ENCODE measurements at places on chromosomes 7 and 10.

- no peak for DNase-seq
Measured at GRCh38 chr10:33006342-33006887, 48.4 kb upstream of the ITGB1 start.

DNA sequence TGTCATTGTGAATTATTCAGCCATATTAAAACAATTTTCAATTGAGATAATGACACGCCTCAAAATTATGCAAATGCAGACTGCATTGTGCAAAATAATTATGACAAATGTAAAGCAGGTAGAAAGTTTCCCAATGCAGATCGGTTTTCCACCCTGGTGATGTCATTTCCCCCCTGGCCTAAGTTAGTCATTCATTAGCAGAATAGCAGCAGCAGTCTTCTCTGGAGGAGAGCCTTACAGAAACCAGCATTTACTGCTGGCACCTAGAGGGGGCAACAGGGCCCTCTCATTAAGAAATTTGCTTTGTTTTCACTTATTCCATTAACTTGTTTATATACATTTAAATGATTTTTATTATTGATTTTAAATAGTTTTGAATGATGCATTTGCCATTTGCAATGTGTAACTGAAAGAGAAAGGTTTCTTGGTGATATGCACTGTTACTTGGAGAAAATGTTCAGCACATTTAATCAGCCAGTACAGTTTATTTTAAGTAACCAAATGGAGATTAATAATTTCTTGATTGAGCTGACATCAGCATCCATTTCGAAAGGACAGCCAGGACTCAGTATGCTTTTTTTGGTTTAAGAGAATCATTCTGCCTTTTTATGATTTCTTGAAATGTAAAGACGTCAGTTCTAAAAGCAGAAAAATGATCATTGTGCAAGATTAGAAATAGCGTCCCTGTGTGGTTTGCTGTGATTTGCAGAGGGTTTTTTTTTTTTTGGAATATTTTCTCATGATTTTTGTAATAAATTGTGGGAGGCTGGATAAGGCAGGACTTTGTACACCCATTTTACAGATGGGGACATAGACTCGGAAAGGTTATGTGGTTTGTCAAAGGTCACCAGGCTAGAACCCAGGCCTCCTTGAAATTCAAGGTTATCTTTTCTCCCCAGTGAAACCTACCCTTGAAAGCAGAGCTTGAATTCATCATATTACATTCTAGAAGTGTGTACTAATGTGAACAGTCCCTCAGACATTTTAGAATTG is 3.5 kb downstream of the ARID5B start:
- DNase-seq = peak; percentile 55

GRCh38 chr7:28954946-28955345 is 3.2 kb downstream of the TRIL start:
- DNase-seq = no peak

DNA sequence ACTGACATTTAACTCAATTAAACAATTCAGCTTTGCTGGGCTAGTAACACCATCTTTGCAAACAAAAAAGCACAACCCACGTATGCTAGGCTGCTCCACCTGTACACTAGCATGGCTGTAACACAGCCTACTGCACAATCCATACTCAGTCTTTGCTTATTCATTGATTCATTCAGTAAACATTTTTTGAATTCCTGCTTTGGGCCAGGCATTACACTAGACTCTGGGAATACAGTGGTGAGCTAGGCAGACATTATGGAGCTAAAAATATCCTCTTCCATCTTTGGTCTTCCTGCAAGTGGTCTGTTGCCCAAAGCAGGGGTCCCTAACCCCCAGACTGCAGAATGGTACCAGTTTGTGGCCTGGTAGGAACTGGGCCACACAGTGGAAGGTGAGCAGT is 9.9 kb downstream of the CNNM1 start:
- DNase-seq = no peak

- DNase-seq = no peak
Measured at GRCh38 chr7:48643431-48644013, 280.8 kb upstream of the CDC14C start.

DNA sequence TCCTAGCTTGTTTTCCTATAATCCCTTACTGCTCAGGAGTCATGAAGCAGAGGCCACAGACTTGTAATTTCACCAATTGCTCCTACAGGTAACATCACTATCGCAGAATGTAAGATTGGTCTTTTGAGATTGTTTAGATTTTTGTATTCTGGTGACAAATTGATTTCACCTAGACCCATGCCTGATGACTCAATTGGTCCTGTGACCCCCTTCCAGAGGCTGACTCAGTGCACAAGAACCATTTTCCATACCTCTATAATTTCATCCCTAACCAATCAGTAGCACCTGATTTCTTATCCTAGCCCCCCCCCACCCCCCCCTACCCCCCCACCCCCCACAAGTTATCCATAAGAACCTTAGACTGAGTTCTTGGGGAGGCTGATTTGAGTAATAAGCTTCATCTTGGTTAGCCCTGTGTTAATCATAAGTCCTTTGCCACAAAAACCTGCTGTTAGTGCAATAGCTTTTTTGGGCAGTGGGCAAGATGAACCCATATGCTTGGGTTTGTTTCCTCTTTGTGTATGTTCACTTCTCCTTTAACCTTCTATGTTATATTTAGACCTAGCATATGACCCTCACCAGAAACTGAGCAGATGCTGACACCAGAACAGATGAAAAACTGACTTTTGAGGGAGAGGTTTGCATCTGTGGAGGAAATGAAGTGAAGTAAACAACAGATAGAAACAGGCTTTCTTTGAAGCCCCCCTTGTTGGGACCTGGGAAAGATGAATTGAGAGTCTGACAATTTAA is 187.1 kb downstream of the KIF20B start:
- DNase-seq = no peak

DNA sequence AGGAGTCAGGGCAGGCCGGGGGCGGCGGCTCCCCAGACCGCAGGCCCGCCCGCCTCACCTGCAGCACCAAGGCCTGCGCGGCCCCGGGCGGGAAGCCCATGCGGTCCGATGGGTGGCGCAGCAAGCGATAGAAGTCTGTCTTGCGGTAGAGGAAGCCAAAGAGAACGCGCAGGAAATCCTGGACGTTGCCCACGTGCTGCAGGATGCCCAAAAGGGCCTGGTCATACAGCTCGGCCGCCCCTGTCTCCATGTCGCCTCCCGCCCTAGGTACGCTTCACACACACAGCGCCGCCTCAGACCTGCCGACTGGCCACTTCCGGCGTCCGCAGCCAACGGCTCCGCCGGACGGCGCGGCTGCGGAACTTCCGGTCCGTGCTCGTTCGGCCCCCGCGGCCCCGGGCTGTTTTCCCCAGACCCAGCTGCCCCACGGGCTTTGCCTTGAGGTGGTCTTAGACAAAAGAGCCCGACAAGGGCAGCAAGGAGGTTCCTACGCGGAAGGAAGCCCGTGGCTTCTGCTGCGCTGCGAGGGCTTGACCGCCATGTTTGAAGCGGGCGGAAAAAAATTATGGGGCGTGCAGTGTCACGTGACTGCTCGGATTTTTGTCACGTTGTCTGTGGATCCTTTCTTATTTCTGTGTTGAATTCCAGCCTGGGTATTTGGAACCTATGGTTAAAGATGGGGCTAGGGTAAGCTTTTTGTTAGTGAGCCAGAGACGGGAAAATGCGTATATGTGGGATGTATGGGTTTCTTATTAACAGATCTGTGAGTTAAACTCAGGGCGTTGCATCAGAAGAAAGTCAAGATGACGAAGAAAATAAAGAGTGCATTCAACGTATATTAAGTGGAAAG is at the start of gene NUDCD3:
NUDCD3 (minus strand) TSS at position 308 of the 850 bp plus-strand sequence; CDS start at position 250, 58 bp downstream.
- DNase-seq = peak; percentile 76

DNA sequence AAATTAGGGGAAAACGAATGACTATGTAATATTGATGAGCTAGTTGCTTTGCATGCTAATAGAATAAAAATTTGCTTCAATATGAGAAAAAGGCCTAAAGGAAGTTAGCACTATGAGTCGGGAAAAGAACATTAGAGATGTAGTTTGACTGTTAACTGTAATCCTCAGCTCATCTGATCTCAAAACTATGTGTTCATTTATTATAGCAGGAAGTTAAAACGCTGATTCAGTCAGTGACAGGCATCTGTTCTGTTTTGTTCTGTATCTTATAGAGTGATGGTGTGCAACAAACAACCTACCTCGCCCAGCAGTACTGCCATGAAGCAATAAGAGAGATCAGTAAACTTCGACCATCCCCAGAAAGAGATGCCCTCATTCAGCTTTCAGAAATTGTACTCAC is 48.6 kb downstream of the PDSS1 start:
- no peak for DNase-seq

DNA sequence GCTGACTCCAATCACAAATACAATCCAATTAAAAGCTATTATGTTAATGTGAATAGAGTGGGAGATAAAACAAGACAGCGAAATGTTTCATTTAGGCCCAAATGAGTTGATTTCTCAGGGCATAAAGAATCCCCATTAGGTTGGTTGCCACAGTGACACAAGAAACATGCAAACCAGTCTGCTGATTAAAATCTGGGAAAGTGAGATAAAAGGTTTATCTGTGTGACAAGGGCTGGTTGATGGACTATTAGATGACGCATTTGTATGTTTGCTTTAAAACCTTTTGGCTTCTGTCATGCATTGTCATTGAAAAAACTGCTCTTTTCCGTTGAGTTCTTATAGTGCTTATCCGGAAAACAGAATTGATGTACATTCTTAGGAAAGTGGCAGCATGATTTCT is 658.2 kb downstream of the GATA3 start:
- DNase-seq = no peak

GRCh38 chr10:126843299-126843934 is 61.8 kb upstream of the DOCK1 start:
- DNase-seq = no peak

DNA sequence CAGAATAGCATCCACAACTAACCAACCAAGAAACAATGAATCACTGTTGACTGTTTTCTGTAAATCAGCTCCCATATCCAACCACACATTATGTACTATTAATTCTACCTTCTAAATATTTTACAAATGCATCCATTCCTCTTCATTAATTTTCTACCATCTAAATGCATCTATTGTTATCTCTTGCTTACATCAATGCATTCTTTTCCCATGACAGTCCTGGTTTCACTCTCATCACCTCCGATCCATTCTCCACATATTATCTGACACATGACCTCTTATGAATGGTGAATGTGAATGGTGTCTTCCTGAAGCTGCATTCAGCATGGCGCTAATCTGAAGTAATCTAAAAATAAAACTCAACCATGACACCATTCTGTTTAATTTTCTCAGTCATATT is 153.8 kb upstream of the CALCR start:
- no peak for DNase-seq

DNA sequence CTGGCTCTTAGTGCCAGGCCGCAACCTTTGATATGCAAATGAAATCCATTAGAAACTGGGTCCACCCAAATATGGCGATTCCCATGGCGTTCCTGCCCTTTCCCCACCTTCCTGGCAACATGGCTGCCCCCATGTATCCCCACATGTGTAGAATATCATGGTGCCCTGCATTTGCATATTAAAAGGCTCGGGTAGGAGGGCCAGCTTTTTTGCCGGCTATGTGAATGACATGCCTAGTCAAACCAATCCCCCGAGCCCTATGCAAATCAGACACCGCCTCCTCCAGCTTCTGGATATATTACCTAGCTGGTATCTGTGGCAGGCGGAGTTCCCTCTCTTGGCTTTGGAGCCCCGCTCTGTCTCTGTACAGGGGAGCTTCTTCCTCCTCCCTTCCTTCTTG is 18.3 kb downstream of the MMS19 start:
- DNase-seq = no peak

GRCh38 chr7:82330706-82331215 is 112.8 kb downstream of the CACNA2D1 start:
- no peak for DNase-seq

DNA sequence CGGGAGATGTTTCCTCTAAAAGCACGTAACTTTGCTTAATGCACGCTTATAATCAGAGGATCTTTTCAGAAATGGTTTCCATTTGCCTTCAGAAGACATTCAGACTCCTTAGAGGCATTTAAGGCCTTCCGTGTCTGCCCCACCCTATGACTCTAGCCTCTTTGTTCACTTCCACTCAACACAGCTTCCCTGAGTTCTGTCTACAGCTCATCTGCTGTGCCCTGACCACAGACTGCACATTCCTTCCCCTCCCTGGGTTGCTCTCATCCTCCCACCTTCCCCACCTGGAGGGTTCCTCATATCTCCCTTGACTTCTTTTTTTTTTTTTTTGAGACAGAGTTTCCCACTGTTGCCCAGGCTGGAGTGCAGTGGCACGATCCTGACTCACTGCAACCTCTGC is 16.6 kb downstream of the FBH1 start:
- DNase-seq = no peak

- no peak for DNase-seq
Measured at GRCh38 chr10:6988654-6989053, 408.6 kb upstream of the PRKCQ start.

DNA sequence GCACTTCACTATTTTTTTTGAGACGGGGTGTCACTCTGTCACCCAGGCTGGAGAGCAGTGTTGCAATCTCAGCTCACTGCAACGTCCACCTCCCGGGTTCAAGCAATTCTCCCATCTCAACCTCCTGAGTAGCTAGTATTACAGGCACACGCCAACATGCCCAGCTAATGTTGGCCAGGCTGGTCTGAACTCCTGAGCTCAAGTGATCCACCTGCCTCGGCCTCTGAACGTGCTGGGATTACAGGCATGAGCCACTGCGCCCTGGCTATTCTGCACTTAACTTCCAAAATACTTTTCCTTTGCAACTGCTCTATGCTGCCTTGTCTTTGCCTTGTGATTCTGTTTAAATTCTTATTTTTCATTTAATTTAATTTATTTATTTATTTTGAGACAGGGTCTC is 67.0 kb upstream of the ZNF479 start:
- no peak for DNase-seq

GRCh38 chr7:53070883-53071282 is 35.5 kb downstream of the POM121L12 start:
- DNase-seq = no peak

GRCh38 chr10:82124713-82125112 is 249.7 kb downstream of the NRG3 start:
- DNase-seq = no peak

DNA sequence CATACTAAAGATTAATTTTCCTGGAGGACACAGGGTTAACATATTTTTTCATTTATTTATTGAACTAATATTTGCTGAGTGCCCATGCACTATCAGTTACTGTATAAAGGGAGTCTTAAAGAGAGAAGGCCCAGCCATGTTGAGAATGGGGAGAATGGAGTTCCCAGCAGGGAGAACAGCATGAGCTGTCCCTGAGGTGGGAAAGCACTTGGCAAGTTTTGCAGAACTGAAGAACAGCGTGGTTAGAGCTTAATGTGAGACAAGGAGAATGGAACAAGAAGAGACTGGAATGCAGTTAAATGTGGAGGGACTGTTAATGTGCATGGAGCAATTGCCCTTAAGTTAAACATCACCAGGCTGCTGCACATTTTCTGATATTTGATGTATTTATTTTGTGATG is 435.4 kb downstream of the SUGCT start:
- no peak for DNase-seq

GRCh38 chr7:139153832-139154231 is 44.3 kb upstream of the ZC3HAV1 start:
- no peak for DNase-seq

GRCh38 chr10:36114141-36114540 is 472.0 kb upstream of the FZD8 start:
- no peak for DNase-seq

DNA sequence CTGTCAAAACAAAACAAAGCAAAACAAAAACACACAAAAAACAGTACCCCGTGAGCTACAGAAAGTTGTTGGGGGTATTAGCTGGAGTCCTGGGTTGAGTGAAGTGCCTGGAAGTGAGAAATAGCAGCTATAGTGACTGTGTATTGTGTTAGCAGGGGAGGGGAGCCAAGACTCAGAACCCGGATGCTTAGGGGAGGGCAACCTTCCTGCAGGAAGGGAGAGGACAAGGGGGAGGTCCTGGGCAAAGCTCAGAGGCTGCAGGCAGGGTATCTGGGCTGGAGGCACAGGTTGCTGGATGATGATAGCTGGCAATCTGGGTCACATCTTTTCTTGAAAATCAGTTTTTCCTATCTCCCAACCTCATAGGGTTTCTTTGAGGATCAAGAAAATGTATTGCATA is 75.8 kb upstream of the PARD3 start:
- no peak for DNase-seq

Measured in stimulated activated naive CD4-positive, alpha-beta T cell treated with Interleukin-2 at 50 U/mL for 16 hours (primary cell).